Activated CD8-positive, alpha-beta memory T cell treated with anti-CD3 and anti-CD28 coated beads for 1 hour (primary cell): ENCODE measurements at places on chromosomes 4 and X.
A peak's percentile ranks its signal among the peaks of the same experiment; 100 is the strongest.

DNA sequence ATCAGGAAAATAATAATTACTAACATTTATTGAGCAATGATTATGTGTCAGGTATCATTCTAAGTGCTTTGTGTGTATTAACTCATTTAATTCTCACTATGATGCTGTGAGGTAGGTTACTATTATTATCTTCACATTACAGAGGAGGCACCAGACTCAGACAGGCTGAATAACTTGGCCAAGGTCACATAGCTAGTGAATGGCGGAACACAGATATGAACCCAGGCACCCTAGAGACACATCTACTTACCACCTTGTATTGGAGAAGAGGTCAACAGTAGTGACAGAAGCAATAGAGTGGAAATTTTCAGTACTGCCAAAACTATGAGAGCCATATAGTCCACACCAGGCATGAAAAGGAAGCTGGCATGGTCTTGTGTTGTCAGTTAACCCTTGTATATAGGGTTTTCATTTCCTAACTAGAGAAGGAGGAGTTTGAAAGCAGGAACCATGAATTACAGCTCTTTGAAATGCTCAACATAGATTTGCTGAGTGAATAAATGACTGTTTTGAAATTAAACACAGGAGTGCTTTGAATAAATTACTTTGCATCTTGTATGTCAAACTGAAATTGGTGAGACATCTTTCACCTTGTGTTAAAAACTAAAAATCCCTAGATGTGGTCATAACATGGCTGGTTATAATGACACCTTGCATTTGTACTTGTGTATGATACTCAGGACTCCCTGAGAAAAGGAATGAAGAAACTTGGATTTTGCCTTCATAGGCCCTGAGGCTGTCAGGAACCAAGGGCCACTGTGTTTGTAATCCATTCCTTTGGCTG is 71.8 kb downstream of the RTL9 start:
- no peak for DNase-seq

GRCh38 chr4:188941524-188942119 is 802.4 kb downstream of the TRIML1 start:
- no peak for DNase-seq

GRCh38 chrX:150361777-150362351 is 1.3 kb upstream of the MAMLD1 start:
- no peak for DNase-seq

GRCh38 chr4:31089815-31090214 is 369.6 kb downstream of the PCDH7 start:
- no peak for DNase-seq

- no peak for DNase-seq
Measured at GRCh38 chr4:26069218-26069617, 155.2 kb downstream of the SMIM20 start.

- DNase-seq, result no peak
Measured at GRCh38 chr4:146398896-146399445, 122.8 kb downstream of the SLC10A7 start.

- no peak for DNase-seq
Measured at GRCh38 chr4:136967069-136967468, 565.2 kb downstream of the PCDH18 start.

DNA sequence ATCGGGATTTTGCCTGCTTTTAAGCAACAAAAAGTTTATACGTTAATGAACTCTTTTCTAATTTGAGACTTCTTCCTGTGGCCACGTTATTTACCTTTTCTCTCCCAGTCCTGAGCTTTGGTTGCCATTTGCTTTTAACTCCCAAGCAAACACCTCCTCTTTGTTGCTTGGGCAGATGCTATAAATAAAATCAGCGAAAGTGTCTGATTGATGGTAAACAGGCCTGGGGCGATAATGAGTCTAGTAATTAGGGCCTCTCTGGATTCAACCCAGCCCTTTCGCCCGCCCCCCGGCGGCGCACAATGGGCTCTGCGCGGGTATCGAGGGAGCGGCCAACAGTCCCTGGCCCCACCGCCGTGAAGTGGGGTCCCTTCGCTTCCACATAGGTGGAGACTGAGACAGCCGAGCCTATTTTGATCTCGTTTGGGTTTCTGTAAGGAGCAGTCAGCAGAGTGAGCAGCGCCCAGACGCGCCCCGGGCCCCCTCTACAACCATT is 790 bp downstream of the CLGN start:
- no peak for DNase-seq

GRCh38 chr4:65021149-65021548 is 611.9 kb upstream of the TECRL start:
- no peak for DNase-seq

DNA sequence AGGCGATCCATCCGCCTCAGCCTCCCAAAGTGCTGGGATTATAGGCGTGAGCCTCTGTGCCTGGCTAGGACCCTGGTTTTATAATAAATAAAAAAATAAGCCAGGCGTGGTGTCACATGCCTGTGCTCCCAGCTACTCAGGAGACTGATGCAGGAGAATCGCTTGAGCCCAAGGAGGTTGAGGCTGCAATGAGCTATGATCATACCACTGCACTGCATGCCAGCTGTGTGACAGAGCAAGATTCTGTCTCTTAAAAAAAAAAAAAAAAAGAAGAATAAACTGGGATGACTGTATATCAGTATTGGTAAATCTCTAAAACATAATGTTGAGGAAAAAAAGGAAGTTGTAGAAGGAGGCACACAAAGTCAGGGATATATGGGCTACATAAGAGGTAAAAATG is 45.7 kb upstream of the SLC34A2 start:
- DNase-seq, result no peak

DNA sequence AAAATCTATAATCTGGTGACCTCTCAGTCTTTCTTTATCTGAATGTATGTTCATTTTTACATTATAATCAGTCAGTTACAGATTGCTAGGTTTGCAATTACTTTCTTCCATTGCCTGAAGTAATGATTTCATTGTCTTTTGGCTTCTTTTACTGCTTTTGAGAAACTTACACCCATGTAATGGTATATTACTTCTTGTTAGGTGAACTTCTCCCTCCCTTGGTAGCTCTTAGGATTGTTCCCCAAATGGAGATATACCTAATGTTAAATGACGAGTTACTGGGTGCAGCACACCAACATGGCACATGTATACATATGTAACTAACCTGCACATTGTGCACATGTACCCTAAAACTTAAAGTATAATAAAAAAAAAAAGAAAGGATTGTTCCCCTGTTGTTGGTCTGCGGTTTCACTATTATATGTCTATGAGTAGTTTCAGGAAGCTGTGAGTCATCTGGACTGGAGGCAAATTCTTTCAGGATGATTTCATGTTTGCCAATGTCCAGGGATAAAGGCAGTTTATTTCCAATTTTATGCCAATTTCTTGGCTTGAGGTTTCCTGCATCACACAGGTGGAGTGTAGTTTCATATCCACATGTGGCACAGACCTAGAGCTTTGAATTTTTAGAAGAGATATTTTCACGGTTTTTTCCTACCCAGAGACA is 21.8 kb downstream of the SPANXC start:
- DNase-seq, result no peak

DNA sequence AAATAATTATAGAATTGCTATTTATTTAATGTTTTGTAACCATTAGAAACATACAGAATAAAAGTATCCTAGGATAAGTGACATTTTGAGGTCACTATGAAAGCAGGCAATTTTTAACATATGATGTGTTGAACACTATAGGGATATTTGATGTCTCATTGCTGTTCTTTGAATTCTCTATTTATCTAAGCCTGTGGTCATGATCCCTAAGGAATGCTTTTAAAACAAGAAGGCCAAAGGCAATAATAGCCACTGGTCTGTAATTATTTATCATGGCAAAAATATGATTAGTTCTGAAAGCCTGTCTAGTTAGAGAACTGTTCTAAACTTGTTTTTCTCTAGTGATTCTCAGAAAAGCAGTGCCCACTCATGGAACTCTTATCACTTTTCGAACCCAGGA is 186.6 kb downstream of the RPA4 start:
- no peak for DNase-seq

GRCh38 chrX:13897566-13897965 is 80.7 kb upstream of the GPM6B start:
- no peak for DNase-seq

- no peak for DNase-seq
Measured at GRCh38 chr4:161256716-161257115, 907.1 kb downstream of the FSTL5 start.

- no peak for DNase-seq
Measured at GRCh38 chr4:59553721-59554091, 1646.4 kb upstream of the ADGRL3 start.

- no peak for DNase-seq
Measured at GRCh38 chrX:9957743-9958142, 9.4 kb upstream of the CLDN34 start.

DNA sequence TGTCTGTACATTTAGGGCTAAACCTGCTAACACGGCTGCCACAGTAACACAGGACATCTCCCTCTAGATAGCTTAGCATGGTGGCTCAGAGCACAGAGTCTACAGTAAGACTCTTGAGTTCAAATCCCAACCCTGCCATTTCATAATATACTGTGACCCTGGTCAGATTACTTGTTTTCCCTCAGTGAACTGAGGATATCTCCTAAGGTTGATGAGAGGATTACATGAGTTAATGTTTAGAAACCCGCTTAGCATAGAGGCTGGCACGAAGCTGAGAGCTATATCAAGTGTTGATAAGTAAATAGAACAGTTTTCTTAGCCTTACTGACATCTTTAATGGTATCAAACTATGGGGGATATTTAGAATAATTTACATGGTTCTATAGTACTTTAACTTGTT is 37.2 kb downstream of the CASP3 start:
- no peak for DNase-seq

- no peak for DNase-seq
Measured at GRCh38 chrX:102958794-102959193, 21.7 kb downstream of the RAB40AL start.

DNA sequence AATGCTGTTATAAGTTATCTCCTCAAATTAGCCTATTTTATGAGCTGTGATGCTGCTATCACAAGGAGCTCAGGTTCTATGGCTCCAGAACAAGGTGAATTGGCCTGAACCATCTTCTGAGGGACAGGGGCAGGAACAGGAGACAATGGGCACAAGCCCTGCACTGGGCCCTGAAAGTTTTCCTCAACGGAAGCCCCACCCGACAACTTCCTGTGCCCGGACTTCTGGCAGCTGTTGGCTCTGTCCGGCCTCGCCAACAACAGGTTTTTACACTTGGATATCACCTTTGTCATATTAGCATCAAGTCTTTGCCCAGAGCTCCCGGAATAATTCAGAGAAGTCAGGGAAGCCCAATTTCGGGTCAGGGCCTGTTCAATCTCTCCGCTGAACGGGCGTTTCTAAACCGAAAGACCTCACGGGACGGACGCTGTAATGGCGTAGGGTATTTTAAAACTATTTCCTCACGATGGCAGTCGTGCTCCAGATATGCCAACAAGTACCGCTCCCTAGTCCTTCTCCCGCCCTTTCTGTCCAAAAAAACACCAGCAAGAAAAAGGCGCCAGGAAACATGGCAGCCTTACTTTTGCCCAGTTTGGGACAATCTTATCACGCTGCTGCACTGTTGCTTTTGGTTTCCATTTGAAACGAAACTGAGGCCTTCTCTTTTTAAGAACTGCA is 201.0 kb upstream of the STK26 start:
- DNase-seq, result peak; percentile 64

- no peak for DNase-seq
Measured at GRCh38 chr4:169346840-169347239, 76.1 kb upstream of the SH3RF1 start.

- DNase-seq, result peak; percentile 16
Measured at GRCh38 chrX:65668377-65669310, 1.2 kb downstream of the MSN start.

DNA sequence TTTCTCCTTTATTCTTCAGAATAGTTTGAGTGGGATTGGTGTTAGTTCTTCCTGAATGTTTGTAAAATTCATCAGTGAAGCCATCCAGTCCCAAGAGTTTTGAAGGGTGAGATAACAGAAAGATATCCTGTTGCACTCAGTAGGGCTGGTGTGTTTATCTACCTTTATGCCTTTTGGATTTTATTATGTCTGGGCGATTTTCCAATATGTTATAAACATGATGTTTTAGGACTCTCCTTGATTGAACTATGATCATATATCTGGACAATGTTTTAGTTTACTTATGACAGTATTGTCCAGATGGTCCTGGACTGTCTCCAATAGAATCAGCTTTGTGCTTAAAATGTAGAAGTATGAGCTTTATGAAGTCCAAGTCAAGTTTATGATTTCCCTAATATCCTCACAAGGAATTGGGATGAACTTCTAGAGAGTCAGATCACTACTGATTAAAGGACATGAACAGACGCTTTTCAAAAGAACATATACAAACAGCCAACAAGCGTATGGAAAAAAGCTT is 77.6 kb upstream of the ITM2A start:
- no peak for DNase-seq

DNA sequence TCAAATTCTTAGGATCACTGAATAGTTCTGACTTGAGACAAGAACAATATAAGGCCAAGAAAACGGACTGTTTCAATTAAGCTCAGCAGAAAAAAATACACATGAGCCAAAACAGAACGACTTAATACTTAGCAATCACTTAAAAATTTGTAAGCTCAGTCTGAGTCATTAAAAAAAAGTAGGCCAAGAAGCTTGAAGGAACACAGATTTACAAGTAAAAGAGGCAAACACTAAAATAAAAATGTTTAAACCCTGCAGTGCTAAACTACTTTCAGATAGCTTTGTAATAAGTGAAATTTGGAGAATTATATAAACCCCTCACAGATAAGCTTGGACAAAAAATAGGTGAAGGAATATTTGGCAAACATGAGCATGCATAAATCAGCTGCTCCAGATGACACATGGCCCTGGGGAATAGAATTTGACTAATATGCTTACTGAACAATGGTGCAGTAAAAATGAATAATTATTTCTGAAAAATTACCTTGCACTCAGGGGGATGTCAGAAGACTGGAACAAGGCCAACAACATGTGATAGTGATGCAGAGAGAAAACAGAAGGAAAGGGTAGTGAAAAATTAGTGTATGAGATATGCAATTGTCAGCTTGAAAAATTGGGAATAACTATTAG is 49.6 kb downstream of the LNX1 start:
- no peak for DNase-seq

DNA sequence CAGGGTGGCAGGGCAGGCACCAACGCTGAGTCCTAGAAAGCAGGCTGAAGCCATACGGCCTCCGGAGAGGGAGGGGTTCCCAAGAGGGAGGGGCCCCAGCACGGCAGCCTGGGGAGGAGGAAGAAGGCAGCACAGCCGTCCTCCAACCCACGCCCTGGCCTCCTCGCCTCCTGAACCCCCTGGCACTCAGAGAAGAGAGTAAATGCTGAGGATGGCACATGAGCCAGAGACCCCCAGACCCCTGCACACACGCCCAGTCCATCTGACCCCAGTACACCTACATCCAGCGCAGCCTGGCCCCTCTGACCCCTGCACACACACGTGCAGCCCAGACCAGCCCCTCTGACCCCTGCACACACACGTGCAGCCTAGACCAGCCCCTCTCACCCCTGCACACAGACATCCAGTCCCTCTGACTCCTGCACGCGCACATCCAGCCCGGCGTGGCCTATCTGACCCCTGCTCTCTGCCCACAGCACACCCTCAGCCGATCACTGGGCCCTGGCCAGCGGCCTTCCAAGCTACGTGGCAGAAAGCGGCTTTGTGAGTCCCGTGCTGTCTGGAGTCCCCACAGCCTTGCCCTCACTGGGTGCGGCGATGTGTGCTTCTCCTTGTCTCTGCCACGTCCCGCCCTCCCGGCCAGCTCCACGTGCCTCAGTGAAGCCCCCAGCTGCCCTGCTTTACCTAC is 18.5 kb downstream of the ATP5ME start:
- no peak for DNase-seq
